Chondrocyte (in vitro differentiated cells): ENCODE measurements at places on chromosomes 12 and 14.

DNA sequence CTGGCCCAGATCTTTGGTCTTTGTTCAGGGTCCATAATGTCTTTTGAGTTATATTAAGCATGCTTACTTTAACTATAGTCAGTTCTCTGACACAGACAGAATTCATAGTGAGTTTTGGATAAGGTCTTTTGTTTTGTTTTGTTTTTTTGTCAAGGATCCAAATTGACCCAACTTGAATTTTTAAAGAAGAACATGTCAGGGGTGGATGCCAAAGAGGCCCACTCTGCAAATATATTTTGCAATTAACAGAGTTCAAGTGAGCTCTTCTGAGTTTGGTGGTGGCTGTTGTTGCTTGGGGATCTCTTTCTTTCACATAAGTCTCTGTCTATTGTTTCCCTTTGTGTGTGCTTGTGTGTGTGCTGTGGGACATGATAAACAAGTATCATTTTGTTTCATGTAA is 34.4 kb upstream of the PMCH start:
- DNase-seq: no peak

- DNase-seq: no peak
Measured at GRCh38 chr12:130704606-130705005, 11.5 kb downstream of the RIMBP2 start.

GRCh38 chr12:12903642-12904609 is 12.6 kb downstream of the GPRC5A start:
- DNase-seq: no peak

DNA sequence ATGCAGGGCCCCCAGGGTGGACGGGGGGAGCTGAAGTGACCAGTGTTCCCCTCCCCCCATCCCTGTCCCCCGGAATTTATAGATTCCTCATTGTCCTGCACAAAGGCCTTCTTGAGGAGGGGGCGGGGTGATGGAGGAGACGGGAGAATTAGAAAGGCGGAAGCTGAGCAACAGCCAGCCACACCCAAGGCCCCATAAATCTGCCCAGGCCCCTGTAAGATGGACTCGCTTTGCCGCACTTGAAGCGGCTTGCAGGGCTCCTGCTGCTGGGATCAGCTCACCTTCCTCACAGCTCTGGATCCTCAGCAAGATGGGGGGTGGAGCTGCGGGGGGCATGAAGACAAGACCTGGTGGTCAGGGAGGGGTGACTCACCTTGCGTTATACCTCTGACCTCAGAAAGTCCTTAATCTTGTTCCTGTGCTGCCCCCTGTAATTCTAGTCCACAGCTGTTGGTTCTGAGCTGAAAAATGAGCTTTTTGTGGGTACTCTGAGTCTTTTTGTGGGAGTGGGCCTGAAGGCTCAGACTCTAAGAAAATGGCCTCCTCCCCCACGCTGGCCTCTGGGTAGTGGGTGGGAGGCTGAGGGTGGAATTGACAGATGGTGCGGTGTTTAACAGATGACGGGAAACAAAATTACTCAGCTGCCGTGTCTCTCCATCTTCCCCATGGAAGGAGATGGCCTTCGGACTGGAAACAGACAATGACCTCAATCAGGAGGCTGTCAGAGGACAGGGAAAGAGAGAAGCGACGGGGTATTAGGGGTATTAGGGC is 15.8 kb upstream of the ANKRD33 start:
- DNase-seq: peak; percentile 43

- DNase-seq: no peak
Measured at GRCh38 chr14:30876692-30877091, 2.3 kb downstream of the COCH start.

DNA sequence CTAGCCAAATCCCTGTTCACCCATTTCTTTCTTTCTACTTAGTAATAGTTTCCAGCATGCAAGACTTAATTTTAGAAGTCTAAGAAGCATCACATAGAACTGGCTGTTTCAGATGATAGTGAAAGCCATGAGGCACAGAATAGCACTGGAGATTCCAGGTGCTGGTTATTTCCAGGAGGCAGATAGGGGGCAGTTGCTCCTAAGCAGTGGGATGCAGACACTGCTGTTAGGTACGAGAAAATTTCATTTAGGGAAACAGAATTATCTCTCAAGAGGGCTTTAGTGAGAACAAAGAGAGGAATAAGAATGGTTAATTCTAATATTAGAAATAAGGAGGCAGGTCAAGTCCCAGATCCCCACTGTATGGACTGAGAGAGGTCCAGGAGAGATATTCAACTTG is 3.6 kb upstream of the MDGA2 start:
- DNase-seq: no peak

DNA sequence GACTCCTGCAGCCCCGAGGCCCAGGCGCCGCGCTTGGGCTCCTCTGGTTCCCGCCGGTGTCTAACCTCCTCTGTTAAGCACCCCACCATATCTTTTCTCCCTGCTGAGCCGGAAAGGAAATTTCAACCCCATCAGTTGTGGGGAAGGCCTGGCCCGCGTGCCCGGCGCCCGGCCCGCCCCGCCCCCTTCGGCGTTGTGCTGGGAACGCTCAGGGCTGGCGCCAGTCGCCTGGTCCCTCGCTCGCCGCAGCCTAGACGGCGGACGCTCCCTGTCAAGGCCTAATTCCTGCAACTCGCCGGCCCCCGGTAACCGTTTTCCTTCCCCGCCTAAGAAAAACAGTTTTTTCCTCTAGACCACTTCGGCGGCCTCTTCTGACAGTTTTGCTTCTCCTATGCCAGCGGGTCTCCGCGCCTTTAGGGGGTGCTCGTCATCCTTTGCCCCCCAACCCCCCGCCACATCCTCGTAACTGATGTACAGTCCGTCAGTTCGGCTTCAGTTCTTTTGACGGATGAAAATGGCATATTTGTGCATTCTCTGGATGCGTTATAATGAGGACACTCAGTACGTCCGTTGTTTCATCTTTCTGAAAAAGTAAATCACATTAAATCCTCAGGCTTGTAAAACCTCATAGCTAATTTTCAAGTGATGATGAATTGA is 506 bp upstream of the NAP1L1 start:
- no peak for DNase-seq

- DNase-seq: no peak
Measured at GRCh38 chr14:58593977-58594376, 43.8 kb upstream of the DACT1 start.

- no peak for DNase-seq
Measured at GRCh38 chr14:90546767-90547166, 149.9 kb downstream of the CALM1 start.

DNA sequence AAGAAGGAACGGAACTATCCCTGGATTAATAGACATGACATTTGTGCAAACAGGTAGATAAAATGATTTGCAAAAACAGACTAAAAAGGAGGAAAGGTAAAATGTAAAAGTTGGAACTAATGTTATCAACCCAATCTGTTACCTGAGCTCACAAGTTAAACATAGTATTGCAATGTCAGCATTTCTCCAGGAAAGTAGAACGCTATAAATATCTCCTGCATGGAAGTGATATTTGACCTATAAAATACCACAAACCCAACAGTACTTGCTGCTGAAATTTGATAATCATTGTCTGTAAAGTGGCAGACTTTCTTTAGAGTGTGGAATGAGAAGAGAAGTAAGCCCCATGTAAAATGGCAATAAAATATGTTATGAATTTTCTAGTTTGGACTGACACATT is 1435.7 kb downstream of the LRFN5 start:
- no peak for DNase-seq

DNA sequence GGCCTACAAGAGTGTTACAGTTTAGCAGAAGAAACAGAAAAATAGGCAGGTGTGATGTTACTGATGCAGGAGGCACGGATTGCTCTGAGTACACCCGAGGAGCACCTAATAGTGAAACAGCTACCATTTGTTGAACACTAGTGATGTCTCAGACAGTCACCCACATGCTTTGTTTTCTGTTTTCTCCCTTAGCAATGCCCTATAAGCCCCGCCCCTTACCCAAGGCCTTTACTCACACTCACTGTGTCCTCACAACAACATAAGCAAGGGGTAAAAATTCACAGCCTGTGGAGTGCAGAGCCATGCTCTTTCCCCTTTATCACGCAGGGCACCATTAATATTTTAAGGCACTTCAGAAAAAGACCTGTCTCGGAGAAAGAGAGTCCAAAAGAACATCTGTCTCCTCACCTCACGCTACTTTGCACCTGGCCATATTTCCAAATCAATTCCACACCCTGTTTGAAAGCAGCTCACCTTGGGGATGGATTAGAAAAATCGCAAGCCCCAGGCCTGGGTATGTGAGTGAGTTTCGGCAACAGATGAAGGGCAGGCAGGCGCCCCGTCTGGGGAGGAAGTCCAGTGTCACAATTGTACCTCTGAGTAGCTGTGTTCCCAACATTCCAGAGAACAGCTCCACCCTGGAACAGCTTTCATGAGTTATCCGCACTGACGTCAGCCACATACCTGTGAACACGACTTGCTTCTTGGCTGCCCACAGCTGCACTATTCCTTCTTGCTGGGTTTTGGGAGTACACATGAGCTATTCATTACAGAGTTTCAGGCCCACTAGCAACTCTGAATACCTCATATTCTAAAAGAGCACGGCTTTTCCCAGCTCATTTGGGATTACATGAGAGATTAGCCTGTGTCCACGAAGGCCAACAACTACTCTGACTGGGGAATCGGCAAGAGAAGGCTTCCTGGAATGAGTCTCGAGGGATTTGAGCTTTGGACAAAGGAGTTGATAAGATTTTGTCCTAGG is 26.0 kb downstream of the MAPK1IP1L start:
- DNase-seq: no peak
